ENCODE measurements at places on chromosomes 2 and 18. TPM values are rescaled to one million over a fixed set of nuclear protein-coding genes. Genes with fewer than 3 reads are reported as not detected.

DNA sequence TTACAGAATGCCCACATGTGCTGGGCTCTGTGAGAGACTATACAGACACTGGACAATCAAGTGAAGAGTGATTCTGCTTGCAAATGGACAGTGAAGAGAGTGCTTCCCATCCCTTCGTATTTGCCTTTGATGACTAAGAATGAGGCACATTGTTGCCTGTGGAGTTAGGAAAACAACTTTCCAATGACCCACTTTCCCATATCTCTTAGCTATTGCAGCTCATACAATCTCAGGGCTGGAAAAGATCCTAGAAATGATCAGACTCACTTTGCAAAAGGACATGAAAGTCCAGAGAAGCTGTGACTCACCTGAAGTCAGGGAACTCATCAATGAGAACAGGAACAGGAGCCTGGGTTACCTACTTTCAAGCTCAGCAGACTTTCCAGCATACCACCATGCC lies 440.5 kb upstream of the TCF4 start:
- no peak for DNase-seq

- no peak for DNase-seq
Observed at GRCh38 chr2:168568476-168569267, 112.6 kb downstream of the CERS6 start.

GRCh38 chr2:202355993-202356505 lies 20.1 kb upstream of the BMPR2 start:
- DNase-seq = no peak

GRCh38 chr18:69102959-69103358 lies 297.7 kb upstream of the DOK6 start:
- no peak for DNase-seq

- DNase-seq = no peak
Observed at GRCh38 chr2:195658541-195658890, 1.5 kb downstream of the SLC39A10 start.

DNA sequence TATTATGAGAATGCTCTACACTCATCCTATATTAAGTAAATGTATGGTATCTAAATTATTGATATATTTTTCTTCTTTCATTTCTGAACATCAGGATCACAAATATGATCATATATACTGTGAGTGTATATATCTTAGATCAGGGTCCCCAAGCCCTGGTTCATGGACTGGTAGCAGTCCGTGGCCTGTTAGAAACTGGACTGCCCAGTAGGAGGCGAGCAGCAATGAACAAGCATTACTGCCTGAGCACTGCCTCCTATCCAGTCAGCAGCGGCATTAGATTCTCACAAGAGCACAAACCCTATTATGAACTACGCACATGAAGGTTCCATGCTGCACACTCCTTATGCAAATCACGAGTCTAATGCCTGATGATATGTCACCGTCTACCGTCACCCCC lies 1247.1 kb upstream of the NXPH2 start:
- no peak for DNase-seq

GRCh38 chr2:207296265-207296948 lies 130.7 kb upstream of the KLF7 start:
- no peak for DNase-seq

Gene ALK
- total RNA-seq = 1.1 TPM

DNA sequence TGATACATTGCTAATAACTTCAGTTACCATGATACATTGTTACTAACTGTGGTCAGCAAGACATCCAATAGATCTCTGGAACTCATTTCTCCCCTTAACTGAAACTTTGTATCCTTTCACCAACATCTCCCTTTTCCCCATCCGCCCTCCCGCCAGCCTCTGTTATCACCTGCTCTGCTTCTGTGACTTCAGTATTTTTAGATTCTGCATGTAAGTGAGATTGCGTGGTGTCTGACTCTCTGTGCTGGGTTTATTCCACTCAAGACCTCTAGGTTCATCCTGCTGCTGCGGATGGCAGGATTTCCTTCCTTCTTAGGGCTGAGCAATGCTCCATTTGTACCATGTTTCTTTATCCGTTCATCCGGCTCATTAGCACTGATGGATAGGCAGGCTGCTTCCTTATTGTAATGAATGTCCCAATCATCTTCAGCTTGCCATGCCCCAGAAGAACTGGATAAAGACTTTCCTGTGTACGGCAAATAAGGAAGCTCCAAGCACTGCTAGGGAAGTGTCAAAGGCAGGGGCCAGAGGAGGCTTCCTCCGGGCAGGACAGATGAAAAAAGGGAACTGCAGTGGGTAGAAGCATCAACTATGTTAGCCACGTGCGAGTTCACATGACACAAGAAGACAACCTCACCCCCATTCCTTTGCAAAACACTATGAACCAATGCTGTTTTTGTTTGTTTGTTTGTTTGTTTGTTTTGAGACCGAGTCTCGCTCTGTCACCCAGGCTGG lies 113.4 kb downstream of the EIPR1 start:
- no peak for DNase-seq

Gene MOCOS
- 1.4 TPM for total RNA-seq

Gene AGXT
- not detected for total RNA-seq

- DNase-seq = no peak
Observed at GRCh38 chr2:230552181-230552580, 136.2 kb downstream of the SP100 start.

- no peak for DNase-seq
Observed at GRCh38 chr2:168135630-168136029, 111.8 kb downstream of the STK39 start.

DNA sequence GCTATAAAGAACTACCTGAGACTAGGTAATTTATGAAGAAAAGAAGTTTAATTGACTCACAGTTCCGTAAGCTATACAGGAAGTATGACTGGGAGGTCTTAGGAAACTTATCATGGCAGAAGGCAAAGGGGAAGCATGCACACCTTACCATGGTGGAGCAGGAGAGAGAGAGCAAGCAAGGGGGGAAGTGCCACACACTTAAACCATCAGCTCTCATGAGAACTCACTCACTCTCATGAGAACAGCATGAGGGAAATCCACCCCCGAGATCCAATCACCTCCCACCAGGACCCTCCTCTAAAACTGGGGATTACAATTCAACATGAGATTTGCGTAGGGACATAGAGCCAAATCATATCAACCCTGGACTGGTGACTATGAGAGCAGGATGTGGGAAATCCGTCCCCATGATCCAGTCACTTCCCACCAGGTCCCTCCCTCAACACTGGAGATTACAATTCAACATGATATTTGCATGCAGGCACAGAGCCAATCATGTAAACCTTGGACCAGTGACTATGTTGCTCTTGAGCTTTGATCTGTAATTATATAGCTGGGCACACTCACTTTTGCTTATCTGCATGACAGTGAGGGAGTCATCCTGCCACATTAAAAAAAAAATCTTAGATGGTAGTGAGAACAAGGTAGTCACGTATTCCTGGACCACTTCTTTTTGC lies 12.9 kb downstream of the ADAM23 start:
- no peak for DNase-seq

DNA sequence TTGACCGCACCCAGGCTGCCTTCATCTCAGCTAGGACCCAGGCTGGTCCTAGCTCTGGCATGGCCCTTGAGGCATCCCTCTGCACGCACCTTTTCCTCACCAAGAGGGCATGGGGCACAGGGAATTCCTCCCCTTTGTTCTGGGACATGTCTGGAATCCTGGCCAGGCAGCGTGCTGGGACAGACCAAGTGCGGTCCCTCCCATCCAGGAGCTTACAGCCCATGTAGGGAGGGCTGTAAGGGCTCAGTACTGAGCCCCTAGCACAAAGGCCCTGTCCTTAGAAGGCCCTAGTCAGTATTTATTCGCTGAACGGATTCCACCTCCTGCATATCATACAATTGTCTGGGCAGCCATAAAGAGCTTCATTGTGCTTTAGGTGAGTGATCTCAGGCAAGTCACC lies 3.0 kb downstream of the TMEM37 start:
- DNase-seq = no peak

DNA sequence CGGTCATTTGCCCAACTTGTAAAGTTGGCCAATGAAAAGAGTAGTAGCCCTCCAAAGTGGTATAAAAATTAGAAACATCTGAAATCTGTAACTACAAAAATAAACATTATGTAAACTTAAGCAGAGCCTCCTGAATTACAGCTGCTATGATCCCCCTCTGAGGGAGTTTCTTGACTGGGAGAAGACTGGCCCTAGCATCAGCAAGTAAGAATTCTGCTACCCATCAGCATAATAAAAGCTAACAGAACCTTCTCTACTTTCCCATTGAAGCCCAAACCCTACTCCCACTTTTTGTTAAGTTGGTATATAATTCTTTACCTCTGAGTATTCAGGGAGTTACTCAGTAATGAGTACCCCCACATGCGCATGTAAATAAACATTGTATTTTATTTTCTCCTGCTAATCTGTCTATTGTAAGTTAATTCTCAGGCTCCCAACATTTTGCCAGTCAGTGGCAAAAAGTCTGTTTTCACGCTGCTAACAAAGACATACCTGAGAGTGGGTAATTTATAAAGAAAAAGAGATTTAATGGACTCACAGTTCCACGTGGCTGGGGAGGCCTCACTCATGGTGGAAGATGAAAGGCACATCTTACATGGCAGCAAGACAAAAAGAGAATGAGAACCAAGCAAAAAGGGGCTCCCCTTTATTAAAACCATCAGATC lies 71.3 kb downstream of the MYL12B start:
- DNase-seq = no peak

Gene SCN3A
- 3.6 TPM for total RNA-seq

DNA sequence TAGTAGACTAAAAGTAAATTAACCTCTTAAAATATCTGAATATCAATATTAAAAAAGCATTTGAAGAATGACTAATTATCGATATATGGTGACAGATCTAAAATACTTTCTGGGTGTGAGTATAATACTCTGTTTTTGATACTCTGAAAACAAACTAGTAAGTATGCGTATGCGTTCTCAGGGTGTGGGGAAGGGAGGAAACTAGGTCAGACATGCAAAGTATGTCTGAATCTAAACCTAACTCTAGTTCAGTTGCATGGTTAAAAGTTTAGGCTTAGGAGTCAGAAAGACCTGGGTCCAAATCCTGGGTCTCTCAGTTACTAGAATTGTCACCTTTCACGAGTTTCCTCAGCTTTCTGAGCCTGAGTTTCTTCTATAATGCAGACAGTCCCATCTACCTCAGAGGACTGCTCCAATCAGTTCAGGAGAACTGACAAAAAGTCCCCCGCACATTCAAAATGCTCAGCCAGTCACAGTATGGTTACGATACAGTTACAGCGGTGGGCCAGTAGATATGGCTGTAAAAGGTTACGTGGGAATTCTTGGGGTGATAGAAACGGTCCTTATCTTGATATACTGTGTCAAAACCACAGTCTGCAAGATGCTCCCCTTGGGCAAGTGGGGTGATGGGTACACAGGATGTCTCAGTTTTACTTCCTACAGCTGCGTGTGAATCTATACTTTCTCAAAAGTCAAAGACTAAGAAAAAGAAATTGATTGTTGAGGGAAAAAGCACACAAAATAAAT lies 29.2 kb downstream of the UNC50 start:
- no peak for DNase-seq

- peak; percentile 99 for DNase-seq
Observed at GRCh38 chr2:237315170-237315828, 98.7 kb downstream of the COL6A3 start.

DNA sequence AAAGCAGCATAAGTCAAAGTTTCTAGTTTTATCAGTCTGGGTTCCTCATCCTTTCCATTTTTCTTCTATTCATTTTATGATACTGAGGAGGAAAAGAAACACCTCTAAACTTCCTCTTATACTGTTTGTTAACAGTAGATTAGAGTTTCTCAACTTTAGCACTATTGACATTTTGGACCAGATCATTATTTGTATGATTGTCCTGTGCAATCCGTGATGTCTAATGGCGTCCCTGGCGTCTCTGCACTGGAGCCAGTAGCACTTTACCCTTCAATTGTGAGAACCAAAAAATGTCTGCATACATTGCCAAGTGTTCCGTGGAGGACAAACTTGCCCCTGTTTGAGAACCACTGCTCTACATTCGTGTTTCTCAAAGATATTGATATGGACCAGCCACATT lies 25.2 kb downstream of the PTPN4 start:
- no peak for DNase-seq

Gene MC5R
- not detected for total RNA-seq

DNA sequence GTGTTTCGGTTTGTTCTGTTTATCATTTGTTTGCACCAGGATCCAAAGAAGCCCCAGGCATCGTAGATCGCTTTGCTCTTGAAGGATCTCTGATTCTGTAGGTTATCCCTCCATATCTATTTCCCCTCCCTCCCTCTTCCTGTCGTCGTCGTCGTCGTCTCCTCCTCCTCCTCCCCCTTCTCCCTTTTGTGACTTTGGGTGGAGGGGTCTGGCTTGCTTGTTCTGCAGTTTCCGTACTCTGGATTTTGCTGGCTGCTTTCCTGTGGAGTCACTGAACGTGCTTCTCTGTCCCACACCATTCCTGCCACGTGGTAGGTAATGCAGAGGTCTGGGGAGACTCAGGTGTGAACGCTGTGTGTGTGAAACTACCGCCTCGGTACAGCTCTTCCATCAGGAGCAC lies 225.0 kb downstream of the LDLRAD4 start:
- peak; percentile 27 for DNase-seq

DNA sequence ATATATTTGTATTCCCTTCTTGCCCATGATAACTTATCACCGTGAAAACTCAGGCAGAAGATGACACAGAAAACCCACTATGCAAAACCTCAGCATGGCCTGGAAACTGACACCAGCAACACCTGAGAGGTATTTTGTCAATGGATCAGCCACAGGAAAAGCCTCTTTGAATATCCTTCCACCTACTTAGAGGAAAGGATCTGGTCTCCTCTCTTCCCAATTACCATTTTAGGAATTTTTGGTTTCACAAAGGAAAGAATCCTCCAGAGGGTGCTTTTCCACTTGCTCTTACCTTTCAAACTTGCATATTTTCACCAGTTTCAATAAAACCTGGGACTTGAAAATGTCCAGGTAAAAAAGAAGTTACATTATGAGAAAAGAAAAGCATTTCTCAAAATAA lies 20.0 kb upstream of the MEIS1 start:
- DNase-seq = no peak

DNA sequence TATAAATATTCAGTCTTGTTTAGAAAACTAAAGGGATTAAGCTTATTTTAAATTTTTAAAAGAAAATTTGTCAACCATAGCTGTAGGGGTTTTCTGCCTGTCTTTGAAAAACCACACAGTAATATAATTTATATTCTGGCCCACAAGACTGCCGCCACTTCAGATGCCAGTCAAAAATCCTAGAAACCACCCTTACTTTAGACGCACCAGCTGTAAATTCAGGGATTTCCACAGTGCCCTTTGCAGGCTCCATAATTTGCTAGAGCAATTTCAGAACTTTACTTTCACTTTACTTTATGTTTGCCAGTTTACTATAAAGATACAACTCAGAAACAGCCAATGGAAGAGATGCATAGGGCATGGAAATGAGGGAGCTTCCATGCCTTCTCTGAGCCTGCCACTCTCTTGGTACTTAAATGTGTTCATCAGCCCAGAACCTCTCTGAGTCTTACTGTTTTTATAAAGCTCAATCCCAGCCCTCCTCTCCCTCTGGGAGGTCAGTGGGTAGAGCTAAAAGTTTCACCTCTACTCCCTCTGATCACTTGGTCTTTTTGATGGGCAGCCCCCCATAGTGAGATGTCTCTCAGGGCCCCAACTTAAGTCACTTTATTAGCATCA lies 63.3 kb downstream of the KYNU start:
- DNase-seq = no peak

GRCh38 chr18:8288472-8289195 lies 320.6 kb upstream of the RAB12 start:
- DNase-seq = no peak

Data from sigmoid colon (tissue), 7 donors.